Suppressor macrophage treated with lipopolysaccharide for 1 hour (primary cell): ENCODE measurements at places on chromosomes 16 and 17.

- no peak for DNase-seq
Observed at GRCh38 chr17:338442-339192, 14.0 kb downstream of the RPH3AL start.

GRCh38 chr17:42564815-42565522 lies 1.9 kb upstream of the MLX start:
- no peak for DNase-seq

DNA sequence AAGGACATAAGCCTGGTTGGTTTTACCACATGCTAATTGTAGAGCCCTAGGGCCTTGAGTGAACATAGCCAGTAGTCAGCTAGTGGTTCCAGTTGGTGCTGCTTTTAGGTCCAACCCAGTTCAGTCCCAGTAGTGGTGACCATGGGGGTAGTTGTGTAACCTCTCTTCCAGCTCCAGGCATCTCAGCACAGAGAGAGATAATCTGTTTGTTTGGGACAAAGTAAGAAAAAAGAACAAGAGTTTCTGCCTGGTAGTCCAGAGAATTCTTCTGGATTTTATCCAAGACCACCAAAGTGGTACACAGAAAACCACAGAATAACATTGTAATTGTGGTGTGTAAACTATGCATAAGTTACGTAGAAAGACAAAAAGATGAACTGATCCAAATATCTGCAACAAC lies 5.2 kb upstream of the CCL13 start:
- DNase-seq, result no peak

- no peak for DNase-seq
Observed at GRCh38 chr17:72344613-72345012, 223.8 kb downstream of the SOX9 start.

DNA sequence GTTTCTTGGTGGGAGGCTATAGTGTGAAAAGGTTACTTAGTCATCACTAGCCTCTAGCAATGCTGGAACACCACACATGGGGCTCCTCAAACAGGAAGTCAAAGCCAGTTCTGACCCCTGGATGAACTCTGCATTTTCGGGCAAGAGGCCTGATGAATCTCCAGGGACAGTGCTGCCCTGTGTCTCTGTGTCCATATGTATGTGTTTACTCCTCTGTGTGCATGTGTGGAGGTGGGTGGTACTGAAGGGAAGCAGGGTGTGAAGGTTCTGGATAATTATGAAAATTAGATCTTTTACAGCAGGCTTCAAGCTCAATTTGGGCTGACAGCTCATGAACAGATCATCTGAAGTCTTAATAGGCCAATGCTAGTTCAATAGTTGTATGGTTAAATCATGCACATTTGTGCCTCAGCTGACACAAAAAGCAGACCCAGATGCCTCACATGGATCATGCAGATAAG lies 133.6 kb downstream of the SNX11 start:
- peak; percentile 81 for DNase-seq

DNA sequence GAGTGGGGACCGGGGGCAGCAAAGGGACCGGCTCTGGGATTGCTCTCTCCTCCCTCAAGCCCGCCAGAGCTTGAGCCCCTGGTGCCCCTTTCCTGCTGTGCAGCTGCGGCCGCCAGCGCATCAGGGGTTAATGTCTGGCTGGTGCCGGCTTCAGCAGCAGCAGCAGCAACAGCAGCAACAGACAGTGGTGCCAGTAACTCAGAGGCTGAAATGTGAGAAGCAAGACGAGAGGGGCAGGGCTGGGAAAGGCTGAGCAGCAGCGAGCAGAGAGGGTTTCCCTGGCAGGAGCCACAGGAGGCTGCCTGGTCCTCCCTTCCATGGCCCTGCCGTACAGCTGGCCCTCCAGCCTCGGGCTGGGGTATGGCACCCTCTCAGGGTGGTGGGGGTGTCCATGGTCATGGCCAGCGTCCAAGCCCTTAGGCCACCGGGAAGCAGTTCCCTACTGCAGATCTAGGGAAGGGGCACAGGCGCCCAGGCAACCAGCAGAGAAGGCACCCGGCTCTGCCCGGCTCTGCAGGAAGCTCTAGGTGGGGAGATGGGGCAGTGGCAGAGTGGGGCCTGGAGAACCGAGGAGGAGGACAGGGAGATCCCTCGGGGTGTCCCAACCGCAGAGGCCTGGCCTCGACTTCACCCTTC lies 21.1 kb upstream of the TFAP4 start:
- no peak for DNase-seq

DNA sequence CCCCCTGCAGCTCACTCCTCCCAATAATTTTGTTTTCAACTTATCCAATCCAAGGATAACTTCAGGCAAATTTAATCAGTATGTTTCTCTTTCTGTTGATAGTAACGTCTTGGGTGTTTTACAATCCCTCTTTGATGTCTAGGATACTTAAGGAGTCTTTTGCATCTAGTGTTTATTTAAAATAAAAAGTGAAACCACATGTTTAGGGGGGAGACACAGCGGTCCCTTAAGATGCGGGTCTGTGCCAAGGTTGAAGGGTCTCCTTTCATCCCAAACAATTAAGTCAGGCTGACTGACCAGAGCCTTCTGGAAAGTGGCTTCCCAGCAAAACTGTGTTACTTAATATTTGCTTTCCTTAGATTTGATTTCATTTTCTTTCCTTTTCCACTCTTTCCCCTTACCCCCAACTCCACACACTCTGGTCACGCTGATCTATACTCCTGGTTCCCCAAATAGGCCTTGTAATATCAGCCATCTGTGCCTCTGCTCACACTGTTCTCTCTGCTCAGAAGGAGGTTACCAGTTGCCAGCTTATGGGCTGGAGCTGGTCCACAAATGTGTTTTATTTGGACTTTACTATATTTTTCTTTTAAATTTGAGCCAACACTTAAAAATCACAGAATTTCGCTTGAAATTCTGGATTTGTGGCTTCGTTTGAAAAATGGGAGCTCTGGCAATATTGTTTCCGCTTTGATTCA lies 11.2 kb downstream of the ANKS4B start:
- no peak for DNase-seq

DNA sequence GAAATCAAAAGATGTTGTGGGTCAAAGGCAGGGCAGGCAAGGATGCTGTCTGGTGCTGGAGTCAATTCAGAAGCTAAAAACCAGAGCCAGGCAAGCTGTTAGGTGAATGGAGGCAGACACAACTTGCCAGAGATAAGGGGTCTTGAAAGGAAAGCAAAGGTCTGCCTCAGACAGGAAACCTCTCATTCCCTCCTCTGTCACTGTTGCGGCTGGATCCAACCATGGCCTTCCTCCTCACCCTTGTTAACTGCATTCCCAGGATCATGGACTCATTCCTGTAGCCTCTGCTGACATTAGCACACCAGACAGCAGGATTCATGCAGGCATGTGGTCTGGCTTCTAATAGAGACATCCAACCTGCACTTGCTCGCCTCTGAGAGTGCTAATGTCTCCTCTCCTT lies 186.7 kb upstream of the HS3ST3A1 start:
- DNase-seq, result no peak

GRCh38 chr17:68592682-68593641 lies 8.2 kb downstream of the FAM20A start:
- DNase-seq, result no peak
